Trophoblast cell (in vitro differentiated cells and primary cell): ENCODE measurements at places on chromosomes 7 and 10.
A peak's percentile ranks its signal among the peaks of the same experiment; 100 is the strongest.

GRCh38 chr10:88896994-88897853 lies 17.2 kb downstream of the STAMBPL1 start:
- DNase-seq = peak; percentile 52

DNA sequence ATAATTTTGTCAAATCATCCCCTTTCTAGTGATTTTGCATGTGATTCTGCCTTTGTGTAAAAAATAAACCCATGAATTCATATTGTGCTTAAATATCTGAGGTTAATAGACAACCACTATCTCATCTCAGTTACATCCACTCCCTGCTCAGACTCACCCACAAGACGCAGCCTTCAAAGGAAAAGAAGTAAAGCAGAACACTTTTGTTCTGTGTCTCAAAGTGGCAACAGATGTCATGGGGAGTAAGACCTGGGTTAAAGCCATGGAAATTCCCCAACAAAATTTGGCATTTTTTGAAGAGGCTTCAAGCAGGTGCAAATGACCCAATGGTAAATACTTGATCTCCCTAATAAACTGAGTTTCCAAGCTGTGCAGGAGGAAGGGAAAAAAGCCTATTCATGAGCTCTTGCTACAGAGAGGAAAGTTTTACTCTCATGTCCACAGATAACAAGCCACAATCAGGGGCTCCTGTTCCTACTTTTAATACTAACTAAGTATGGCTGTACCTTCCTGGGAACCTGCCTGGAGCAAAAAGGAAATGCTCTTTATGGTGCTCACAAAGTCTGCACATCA lies 4.7 kb downstream of the CYP3A7 start:
- DNase-seq = no peak

DNA sequence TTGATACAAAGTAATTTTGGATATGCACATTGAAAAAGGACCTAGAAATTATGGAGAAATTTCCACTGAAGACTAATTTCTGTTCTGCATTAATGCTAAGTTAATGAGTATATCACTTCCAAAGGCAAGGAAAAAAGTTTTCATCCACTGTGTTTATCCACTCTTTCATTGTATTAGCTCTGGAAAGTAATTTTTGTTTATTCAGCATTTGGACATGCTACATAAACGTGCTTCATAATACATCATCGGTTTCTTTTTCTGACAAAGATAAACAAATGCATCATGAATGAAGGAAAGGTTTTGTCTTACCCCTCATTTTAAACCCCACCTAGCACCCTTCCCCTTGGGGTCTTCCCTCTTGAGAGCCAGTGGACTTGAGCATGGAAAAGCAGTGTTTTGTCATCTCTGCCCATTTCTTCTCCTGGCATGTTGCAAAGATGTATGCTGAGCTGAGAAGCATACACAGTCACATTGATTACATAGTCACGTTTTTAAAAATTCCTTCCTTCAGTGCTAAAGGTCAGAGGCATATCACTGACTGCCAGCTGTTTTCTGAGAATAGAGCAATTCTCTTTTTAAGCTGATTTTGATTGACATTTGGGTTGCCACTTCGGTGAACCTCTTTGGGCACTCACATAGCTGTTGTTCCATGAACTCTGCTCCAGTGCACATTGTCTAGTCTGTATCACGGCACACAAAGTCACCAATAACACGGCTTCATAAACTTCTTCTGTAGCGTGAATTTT lies 65.9 kb upstream of the C7orf33 start:
- DNase-seq = no peak

GRCh38 chr7:88545663-88546062 lies 213.8 kb upstream of the ZNF804B start:
- DNase-seq = no peak

- DNase-seq = no peak
These were observed 48.9 kb downstream of the TMEM178B start for GRCh38 chr7:141122736-141123135.

GRCh38 chr7:81801532-81801931 lies 31.7 kb upstream of the HGF start:
- no peak for DNase-seq

GRCh38 chr7:55537458-55537990 lies 34.8 kb downstream of the VOPP1 start:
- no peak for DNase-seq

- DNase-seq = peak; percentile 2
These were observed 76.4 kb upstream of the LRRC17 start for GRCh38 chr7:102836191-102836919.

- DNase-seq = no peak
These were observed 402.9 kb upstream of the GALNT17 start for GRCh38 chr7:70728872-70729552.

- DNase-seq = no peak
These were observed 4.8 kb upstream of the PILRB start for GRCh38 chr7:100352984-100353684.

DNA sequence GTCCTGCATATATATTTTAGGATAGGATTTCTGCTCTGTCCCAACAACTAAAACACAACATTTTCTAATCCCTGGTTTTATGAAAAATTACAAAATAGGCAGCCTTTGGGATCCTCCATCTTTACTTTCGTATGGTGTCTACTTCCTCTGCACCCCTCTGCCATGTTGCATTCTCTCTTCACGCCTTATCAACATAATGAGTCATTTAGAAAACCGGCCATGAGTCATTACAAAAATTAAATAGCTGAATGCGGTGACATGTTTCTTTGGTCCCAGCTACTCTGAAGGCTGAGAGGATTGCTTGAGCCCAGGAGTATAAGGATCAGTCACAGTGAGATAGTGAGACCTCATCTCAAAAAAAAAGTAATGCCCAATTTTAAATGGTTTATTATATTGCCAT lies 148.1 kb upstream of the CELF2 start:
- no peak for DNase-seq
